ENCODE measurements at places on chromosomes 7 and 10. TPM values are rescaled to one million over a fixed set of nuclear protein-coding genes. Genes with fewer than 3 reads are reported as not detected.

ATRNL1 gene
- total RNA-seq, result 5.6 TPM

KCNH2 gene
- total RNA-seq, result 0.22 TPM

FZD8 gene
- 6.1 TPM for total RNA-seq

NCF1 gene
- total RNA-seq, result 0.50 TPM

WNT2 gene
- total RNA-seq, result not detected

ADIRF gene
- total RNA-seq, result 19.1 TPM

OIT3 gene
- total RNA-seq, result not detected

SP8 gene
- total RNA-seq, result not detected

CCAR1 gene
- total RNA-seq, result 31.0 TPM

- no peak for DNase-seq
These were observed 434.4 kb upstream of the ZMIZ1 start for GRCh38 chr10:78634389-78634815.

GRCh38 chr10:125136087-125136486 lies 24.3 kb downstream of the CTBP2 start:
- DNase-seq, result no peak

- DNase-seq, result no peak
These were observed 17.1 kb downstream of the URGCP start for GRCh38 chr7:43888993-43889945.

GRCh38 chr7:27936768-27937102 lies 196.8 kb downstream of the TAX1BP1 start:
- no peak for DNase-seq

- no peak for DNase-seq
These were observed 978.6 kb downstream of the SORCS1 start for GRCh38 chr10:106185951-106186350.

GRCh38 chr7:155848691-155849669 lies 36.7 kb upstream of the SHH start:
- no peak for DNase-seq

DNA sequence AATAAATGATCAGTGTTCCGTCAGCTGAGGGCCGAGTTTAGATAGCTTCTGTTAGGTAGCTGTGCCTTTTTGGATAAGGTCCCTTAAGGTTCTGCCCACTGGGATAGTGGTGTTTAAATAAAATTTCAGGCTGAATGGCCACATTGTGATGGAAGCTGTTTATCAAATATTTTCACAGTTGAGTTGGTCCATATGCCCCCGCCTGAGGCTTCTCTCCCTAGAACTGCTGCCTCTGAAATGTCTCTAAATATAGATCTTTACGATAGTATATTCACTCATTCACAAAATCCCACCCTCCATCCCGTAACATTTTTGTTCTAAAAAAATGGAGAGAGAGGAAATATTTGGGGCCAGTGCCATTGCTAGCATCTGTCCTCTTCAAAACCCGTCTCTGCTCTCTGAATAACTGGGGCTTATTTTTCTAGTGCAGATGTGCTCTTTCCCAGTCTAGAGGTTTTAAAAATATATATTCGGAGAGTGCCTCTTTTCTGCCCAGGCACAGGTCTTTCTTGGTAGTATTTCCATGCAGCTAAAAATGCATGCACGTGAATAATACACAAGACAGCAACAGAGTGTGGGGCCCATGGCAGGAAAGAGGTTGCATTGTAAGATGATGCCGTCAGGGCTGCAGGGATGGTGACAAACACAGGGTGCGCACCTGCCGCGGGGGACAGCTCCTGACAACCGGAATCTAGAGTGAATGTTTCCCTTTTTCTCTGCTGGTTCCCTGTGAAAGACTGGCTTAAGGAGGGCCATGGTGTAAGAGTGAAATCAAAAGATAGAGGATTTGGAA lies 105.4 kb upstream of the BTBD16 start:
- DNase-seq, result no peak

DNA sequence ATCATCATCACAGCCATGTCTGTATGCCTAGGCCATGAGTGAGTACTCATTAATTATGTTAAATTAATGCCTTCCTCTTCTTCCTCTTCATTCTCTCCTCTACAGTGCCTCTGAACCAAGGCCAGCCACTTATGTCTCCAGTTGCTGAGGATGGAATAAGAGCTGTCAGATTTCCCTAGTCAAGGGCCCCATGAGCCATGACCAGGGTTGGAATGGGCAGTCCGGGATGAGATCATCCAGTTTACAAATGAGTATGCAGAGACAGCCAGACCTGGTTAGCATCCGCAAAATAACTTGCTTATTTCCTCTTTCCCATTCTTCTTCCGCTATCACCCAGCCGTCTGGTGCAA lies 342.7 kb downstream of the GRID1 start:
- DNase-seq, result no peak

DNA sequence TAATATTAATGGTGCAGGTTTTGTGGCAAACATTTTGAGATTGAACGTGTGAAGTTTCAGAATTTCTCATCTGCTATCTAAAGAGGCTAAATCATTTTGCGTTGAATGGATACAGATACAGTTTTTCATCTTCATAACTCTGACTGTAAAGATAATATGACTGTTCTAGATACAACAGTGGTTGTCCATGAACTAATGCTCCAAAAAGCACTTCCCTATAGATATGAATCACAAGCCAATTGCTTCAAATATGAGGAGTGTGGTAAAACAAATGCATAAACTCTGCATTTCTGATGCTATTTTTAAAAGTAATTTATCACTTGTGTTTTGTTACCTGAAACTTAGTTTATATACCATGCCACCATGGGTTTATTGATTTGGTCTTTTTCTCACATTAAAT lies 750.1 kb downstream of the MAGI2 start:
- no peak for DNase-seq

- DNase-seq, result peak; percentile 90
These were observed 842 bp downstream of the ZNF22 start for GRCh38 chr10:45001381-45002148.

DNA sequence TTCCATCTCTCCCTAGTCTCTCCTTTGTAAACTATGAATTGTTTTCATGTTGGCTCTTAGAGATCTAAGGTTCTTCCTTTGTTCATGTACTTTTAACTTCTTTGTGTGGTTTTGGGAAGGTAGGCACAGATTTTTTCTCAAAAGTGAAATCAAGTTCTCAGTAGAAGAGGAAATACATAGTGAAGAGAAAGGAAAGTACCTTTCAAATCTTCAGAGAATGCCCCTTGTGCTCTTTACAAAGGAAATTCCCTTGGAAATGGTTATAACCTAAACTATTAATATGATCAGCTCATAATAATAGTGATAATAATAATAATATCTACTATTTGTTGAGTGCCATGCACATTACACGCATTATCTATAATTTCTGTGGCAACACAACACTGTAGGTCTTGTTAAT lies 318.5 kb downstream of the PRPF18 start:
- no peak for DNase-seq

DNA sequence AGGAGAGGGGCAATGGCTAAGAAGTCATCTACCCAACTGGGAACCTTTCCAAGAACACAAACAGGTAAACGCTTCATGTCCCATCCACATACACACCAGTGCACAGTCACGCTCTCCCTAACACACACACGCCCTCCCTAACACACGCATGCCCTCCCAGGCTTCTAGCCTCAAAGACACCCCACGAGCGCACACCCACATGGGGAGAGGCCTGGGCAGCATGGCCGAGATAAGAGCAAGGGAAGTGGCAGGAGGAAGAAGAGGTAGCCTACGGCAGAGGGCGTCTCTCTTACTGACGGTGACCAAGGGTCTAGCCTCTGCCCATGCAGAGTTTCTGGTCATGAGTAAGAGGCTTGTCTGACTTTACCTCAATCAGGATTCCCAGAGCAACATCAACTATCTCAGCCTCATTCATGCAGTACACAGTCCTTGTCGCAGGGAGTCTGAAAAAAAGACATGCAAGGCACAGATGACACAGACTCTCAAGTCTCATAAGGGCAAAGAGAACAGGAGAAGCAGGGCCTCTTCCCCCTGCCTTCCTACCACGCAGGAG lies 3.1 kb downstream of the CYREN start:
- DNase-seq, result no peak

DNA sequence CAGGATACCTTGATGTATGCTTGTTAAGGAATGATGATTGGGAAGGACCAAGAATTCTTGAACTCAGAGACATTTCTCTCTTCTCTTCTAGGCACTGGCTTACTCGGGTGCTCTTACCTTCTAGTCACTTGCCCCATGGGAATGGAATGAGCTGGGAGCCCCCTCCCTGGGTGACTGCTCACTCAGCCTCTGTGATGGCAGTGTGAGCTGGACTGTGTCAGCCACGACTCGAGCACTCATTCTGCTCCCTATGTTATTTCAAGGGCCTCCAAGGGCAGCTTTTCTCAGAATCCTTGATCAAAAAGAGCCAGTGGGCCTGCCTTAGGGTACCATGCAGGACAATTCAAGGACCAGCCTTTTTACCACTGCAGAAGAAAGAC lies 10.7 kb downstream of the ZDHHC16 start:
- DNase-seq, result no peak

DNA sequence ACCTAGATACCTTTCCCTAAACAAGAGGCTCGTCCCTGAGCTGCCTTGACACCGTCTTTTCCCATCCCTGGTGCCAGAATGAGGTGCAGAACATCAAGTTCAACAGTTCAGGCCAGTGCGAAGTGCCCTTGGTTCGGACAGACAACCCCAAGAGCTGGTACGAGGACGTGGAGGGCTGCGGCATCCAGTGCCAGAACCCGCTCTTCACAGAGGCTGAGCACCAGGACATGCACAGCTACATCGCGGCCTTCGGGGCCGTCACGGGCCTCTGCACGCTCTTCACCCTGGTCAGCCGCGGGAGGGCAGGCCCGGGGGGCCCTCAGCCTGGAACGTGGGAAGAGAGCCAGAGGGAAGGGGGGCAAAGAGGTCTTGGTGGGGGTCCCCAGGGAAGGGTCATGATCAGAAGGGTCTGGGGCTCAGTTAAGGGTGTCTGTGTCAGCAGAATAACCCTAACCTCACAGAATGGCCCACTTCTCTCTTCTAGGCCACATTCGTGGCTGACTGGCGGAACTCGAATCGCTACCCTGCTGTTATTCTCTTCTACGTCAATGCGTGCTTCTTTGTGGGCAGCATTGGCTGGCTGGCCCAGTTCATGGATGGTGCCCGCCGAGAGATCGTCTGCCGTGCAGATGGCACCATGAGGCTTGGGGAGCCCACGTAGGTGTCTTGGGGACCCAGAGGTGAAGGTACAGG lies 16.8 kb downstream of the SMO start:
- DNase-seq, result no peak

DNA sequence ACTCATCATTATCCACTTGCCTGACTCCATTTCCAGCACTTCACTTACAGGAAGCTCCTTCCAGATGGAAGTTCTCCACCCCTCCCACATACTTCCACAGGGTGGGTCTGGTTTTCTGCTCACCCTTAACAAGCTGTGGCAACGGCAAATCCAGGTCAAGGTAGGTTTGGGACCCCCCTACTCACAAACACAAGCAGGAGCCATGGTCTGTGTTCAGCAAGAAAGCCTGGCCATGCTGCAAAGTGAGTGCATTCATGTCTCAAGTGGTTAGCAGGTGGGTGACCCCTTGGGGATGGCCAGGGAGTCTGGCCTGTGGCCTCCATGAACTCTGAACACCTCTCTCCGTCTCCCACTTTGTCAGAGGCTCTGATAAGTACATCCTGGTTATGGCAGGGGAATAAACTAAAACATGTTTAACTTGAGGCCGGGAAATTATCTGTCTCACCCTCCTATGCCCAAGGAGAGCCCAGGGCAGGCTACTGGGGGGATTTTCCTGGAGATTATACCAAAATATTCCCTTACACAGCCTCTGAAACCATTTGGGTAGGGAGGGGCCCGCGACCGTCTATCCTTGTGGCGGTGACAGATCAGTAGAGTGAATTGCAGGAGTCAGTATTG lies 844 bp downstream of the XPNPEP1 start:
- no peak for DNase-seq

- DNase-seq, result no peak
These were observed 153.3 kb downstream of the VWC2 start for GRCh38 chr7:49926720-49927119.

DNA sequence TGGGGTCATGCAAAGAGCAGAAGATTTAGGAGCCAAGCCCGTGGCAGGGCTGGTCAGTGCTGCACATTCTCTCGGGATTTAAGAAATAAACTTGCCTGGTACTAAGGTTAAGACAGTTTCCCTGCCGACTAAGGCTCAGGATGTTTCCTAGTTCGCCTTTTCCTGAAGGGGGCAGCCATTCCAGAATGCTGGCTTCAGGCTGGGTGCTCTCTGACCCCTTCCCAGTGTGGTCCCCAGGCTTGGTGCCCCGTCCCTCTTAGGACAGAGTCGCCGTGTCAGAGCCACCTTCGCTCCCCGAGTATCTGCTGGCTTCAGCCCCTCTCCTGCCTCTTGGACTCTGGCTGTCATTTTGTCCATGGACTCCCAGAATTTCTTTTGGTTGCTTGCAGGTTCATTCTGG lies 117.2 kb downstream of the ELFN1 start:
- no peak for DNase-seq

- no peak for DNase-seq
These were observed 28.3 kb downstream of the C1GALT1 start for GRCh38 chr7:7210475-7211237.

DNA sequence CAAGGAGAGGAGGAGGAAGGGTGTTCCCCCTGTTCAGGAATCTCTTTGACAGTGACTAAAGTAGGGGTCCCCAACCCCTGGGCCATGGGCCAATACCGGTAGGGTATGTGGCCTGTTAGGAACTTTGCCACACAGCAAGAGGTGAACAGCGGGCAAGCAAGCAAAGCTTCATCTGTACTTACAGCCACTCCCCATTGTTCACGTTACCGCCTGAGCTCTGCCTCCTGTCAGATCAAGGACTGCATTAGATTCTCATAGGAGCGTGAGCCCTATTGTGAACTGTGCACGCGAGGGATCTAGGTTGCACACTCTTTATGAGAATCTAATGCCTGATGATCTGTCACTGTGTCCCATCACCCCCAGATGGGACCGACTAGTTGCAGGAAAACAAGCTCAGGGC lies 201.6 kb downstream of the CAMK1D start:
- no peak for DNase-seq

DNA sequence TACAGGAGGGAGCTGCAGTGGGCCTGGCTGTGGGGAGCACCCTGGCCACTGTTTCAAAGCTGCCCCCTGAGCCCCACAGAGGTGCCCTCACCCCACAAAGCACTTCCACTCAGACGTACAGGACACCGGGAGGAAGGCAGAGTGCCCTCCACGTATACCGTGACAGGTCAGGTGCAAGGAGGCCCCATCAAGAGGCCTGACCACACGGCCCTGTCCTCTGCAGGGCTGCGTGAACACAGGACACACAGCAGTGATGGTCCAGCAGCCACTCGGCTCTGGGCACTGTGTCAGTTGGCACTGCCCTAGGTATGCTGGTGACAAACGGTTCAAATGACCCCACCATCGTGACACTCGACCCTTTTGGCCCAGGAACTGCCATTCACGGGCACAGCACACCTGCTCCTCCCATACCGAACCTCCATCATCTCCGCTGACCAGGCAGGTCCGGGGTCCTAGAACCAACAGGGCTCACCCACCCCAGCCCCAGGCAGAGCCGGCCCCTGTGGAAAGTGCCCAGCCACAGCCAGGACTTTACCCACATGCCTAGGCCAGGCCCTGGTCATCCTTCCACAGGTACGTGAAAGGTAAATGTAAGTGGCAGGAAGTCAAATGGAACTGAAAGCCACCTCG lies 560.9 kb downstream of the PTPRN2 start:
- DNase-seq, result no peak

GRCh38 chr7:77753173-77753572 lies 45.1 kb downstream of the TMEM60 start:
- DNase-seq, result no peak

- no peak for DNase-seq
These were observed 3.7 kb downstream of the SND1 start for GRCh38 chr7:127655720-127656119.

- peak; percentile 68 for DNase-seq
These were observed 5.5 kb downstream of the ELOVL3 start for GRCh38 chr10:102231357-102232318.

- no peak for DNase-seq
These were observed 27.7 kb downstream of the C1QL3 start for GRCh38 chr10:16493884-16494536.

GRCh38 chr10:69499726-69500689 lies 48.7 kb downstream of the TSPAN15 start:
- no peak for DNase-seq
